ENCODE measurements at places on chromosomes 3 and 15.

GRCh38 chr3:152232001-152232400, 36.7 kb upstream of the MBNL1 start:
- no peak for DNase-seq

- DNase-seq: no peak
Observed at GRCh38 chr3:100245136-100245535, 15.7 kb upstream of the TBC1D23 start.

DNA sequence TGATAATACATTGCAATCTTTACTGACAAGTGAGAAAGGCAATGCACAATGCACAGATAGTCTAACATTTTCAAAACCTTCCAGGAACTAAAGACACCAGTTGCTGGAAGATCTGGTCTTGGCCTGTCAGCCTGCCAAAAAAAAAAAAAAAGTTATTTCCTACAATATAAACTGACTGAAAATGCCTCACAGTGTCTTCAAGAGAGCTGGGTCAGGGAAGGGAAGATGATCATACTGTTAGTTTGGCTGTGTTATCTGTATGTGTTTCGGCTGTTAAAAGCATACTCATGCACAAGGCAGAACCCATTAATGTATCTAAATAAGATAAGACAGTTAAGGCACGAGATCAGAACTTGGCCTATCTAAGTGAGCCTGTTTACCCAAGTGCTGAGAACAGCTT, 673.4 kb downstream of the MECOM start:
- DNase-seq: no peak

DNA sequence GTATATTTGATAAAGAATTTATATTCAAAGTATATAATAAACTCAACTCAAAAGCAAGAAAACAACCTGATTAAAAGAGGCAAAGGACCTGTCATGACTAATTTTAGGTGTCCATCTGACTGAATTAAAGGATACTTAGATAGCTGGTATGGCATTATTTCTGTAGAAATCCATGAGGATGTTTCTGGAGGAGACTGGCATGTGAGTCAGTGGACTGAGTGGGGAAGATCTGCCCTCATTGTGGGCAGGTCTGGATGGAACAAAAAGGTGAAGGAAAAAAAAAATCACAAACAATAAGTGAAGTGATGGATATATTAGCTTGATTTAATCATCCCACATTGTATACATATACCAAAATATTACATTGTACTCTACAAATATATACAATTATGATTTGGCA, 16.6 kb downstream of the ANKRD28 start:
- no peak for DNase-seq

GRCh38 chr3:13860001-13860400, 19.9 kb downstream of the WNT7A start:
- DNase-seq: no peak

DNA sequence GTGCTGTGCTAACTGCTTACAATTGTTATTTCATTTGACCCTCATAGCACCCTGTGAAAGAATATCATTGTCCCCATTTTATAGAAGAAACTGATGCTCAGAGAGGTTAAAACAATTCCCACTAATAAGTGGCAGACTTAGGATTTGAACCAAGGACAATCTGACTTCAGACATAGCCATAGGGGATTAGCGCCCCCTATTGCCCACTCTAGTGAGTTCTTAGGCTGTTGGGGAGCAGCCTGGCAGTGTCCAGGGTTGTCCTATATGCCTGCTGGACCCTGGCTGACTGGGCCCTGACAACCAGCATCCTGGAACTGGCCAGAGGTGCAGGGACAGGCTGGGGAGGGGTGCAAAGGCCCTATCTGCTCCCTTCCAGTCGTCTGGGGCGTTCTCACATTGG, 15.4 kb downstream of the DPH3 start:
- no peak for DNase-seq

DNA sequence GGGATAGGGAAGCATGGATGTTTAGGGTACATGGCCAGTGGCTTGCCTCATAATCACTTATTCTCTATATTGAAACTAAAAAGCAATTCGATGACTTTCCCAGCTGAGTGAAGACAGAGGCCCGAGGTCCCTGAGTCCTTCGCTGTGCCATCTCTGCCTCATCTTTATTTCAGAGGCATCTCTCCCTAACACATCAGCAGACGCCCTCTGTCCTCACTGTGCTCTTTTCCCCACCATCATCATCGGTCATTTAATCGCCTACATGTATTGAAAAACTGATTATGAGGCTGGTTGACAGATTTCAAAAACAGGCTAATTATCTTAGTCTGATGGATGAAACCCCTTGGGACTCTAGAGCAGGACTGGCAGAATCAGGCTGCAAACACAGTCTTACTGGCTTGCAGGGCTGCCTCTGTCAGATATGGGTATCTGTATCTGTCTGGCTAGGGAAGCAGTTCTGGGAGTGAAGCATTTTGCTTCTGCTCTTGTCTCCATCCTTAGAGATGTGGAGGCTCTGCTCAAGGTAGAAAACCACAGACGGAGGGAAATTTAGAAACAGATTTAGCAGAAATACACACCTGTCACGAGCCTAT, 291.0 kb upstream of the CHRM5 start:
- DNase-seq: no peak

DNA sequence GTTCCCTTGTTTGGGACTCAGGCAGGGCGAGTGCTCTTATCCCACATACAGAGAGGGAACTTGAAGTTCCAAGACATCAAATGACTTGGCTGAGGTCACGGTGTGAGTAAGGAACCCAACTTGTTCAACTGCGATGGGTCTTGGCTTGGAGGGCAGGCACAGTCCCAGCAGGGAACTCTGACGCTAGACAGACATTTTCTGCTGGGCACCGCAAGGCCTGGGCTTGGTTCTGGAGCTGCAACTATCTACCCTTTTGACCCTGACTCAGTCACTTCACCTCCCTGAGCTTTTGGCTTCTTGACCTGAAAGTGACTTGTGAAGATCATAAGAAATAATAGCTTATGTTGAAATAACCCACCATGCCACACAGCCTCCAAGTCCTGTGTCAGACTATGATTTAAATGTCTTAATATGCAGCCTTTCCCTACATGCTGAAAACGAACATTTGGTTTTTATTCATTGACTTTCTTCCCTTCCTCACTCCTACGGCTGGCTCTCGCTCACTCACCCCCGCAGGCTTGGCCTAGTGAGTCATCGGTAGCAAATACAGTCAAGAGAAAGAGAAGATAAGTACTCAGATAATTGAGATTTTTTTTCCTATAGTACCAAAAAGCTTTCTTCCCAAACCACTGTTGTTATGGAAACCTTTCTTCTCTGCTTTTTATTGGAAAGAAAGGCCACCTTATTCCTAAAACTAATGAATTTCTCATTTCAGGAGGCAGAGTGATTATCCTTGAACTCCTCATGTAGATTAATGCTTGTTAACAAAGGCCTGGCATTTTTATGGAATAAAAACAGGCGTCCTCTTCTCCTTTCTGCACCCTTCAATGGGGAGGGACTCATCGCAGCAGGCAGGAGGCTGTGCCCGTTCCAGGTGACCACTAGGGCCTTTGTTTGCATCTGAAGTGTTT, 178.4 kb downstream of the ATP10A start:
- no peak for DNase-seq

All from SIG-M5 (cell line).